ENCODE measurements at places on chromosomes 3 and 15.

DNA sequence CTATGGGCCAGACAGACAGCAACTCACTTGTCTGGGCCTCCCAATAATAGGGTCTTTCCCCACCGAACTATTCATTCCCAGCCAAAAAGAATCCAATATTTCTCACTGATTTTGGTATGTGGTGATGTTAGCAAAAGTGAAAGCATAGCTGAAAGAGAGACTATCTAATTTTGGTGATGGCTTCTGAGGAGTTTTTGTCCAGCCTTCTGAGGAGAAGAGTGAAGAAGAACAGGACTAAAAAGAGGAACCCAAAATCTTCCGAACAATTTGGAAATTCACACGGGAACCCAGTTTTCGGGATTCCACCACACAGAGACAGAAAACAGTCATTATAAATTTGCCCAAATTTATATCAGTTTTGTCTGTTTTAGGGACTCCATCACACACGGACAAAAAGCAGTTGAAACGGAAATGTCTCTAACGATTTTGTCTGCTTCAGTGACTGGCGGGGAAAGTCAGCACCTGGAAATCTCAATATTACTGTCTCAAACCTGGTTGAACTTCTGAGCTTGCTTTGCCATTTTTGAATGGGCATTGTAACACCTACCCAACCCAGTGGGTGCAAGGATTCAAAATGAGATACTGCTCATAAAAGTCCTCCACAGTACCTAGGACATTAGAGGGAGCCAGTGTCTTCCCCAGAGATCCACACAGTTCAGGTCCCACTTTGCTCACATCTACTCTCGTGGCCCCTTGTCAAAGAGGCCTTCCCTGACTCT, 9.1 kb downstream of the CD80 start:
- DNase-seq: no peak

DNA sequence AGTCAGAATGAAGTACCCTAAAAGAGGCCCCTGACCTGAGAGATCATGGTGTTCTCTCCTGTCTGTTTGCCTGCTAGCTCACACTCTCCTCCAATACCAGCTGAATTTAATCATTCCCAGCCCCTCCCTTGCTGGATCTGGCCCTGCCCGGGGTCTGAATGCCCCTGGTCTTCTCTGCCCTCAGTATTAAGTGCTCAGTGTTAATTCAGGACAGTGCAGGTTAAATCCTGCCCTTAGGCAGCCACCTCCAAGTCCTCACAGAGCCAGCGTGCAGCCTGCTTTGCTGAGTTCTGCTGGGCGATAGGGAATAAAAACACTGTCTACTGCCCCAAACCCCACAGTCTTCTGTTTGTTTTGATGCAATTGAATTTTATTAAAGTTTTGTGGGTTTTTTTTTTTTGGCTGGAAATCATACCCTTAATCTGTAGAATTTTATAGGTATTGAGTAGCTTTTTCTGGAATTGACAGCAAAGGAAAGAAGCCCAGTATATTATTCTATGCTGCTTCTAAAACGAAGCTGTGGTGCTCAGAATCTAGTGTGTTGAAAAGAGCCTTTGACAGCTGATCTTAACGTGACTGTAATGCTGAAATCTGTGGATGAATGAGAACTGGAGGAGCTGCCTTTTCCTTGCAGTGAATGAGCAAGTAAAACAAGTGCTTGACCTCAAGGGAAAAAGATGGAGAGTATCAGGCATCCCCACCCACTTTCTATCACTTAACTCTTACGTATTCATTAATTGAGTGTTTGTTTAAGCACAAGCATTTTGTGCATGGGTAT, 12.3 kb upstream of the BDH1 start:
- no peak for DNase-seq

GRCh38 chr15:29570948-29571791, 251.1 kb downstream of the TJP1 start:
- DNase-seq: peak; percentile 18

GRCh38 chr3:171129827-171130226, 103.3 kb upstream of the SLC2A2 start:
- peak; percentile 54 for DNase-seq

GRCh38 chr3:64455351-64455750, 230.1 kb upstream of the PRICKLE2 start:
- DNase-seq: no peak

DNA sequence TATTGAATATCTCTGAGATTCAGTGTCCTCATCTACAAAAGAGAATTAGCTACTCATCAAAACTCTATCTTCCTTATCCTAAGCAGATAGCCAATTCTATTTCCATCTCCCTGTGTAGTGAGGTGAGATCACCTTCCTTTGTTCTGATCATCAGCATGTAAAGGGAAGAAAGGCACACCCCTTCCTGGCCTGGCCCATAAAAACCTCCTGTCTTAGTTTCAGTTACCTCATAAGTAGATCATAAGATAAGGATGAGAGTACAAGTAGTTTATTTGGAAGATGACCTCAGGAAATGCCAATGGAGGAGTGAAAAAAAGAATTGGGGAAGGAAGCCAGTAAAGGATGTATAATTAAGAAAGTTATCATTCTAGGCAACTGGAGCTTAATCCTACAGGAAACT, 114.5 kb upstream of the GADL1 start:
- peak; percentile 33 for DNase-seq

GRCh38 chr3:27681249-27681748, 40.8 kb downstream of the EOMES start:
- DNase-seq: peak; percentile 85

DNA sequence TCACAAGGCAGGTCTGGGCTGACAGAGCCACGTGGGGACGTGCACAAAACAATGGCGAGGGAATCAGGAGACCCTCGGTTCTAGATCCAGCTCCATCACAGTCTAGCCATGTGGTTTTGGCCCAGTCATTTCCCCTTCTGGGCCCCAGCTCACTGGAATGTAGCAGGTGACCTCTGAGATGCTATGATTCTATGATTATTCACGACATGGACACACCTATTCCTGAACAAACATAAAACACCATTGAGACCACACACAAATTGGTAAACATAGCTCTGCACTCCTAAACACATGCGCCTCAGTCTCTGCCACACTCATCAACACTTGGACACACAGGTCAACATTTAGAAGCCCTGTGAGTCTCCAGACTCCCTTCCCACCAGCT, 9.0 kb downstream of the IGDCC4 start:
- DNase-seq: no peak

GRCh38 chr3:98545940-98546339, 14.2 kb downstream of the GPR15 start:
- DNase-seq: no peak

DNA sequence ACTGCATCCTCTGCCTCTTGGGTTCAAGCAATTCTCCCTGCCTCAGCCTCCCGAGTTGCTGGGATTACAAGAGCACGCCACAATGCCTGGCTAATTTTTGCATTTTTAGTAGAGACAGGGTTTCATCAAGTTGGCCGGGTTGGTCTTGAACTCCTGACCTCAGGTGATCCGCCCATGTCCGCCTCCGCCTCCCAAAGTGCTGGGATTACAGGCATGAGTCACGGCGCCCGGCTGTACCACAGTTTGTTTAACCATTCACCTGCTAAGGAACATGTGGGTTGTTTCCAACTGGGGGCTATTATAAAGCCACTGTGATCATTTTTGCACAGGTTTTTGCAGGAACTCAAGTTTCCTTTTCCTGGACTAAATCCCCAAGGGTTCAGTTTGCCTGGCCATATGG, 123.2 kb upstream of the RAP2B start:
- DNase-seq: no peak

Data from HS-5 (cell line).